Heart right ventricle (tissue), 16 donors: ENCODE measurements at places on chromosomes 1 and 21.

DNA sequence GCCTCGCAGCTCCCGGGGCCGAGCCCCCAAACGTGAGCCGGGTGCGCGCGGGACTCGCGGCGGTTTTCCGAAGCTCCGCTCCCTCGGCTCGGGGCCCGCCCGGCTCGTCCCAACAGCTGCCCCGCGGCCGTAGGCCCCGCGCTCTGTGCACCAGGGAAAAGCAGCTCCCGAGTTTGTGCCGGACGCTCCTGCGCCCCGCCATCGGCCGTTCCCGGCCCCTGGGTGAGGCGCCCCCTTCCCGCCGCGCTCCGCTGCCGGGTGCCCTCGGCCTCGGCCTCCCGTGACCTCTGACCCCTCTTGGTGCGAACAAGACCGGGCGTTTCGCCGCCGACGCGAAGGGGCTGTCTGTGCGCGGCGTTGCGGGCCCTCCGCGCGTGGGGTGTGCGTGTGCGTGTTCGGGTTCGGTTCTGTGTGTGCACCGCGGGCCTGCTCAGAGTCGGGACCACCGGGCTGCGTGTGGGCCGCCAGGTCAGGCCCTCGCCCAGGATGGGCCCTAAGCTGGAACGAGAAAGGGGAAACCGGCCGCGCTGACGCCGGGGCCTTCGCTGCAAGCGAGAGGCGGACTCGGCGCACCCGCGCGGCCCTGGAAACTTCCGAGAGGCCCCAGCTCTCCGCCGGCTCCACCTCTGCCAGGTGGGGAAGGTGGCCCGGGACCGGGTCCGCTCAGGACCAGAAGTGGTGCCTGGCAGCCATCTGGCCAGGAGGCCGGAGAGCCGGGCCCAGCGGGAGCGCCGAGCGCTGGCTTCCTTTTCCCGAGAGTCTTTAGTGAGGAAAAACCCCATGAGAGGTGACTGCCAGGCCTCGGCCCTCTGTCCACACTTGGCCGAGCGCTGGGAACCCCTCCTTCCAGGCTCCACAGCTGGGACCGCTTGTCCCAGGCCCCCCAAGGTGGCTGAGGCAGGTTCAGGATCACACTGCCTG lies 1.9 kb downstream of the PRDM16 start:
- DNase-seq: no peak

- no peak for DNase-seq
Observed at GRCh38 chr1:48099072-48099773, 102.0 kb upstream of the TRABD2B start.

DNA sequence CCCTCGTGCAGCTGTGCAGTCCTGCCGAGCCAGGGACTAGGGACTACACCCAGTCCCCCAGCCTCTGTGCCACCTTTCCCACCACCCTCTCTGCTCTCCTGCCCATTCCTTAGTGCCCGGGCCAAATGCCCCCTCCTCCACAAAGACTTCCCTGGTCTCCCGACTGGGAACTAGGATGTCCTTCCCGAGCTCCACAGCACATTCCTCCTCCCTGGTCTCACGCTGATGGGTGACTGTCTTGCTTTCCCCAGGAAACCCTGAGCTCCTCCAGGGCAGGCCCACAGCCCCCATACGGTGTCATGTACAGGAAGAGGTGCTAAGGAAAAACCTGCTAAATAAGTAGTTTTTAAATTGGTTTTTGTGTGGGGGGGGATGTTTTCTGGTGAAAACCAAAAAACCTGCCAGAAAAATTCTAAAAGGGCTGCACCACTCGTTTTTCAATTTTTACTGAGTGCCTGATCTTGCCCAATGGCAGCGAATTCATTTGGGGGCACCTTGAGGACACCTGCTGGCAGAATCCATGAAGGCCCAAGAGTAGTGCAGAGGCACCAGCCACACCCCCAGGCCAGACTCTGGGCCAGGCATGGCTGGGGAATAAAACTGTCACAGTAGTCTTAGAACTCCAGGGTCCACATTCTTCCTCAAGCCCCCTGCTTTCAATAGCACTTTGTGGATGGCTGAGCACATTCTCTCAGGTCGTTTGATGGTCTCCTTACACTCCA lies 50.4 kb downstream of the GLIS1 start:
- DNase-seq: no peak

GRCh38 chr1:40915581-40915980 lies 53.4 kb upstream of the CITED4 start:
- no peak for DNase-seq
